Hepatocyte (in vitro differentiated cells): ENCODE measurements at places on chromosomes 5 and 9. TPM values are rescaled to one million over a fixed set of nuclear protein-coding genes. Genes with fewer than 3 reads are reported as not detected.

The IL5 gene
- polyA plus RNA-seq = not detected in 2 replicates

The SPATA31D1 gene
- not detected in 2 replicates for polyA plus RNA-seq

The FOXD4L3 gene
- not detected in 2 replicates for polyA plus RNA-seq

The PAX5 gene
- not detected in 2 replicates for polyA plus RNA-seq

The NOP16 gene
- 64.0 and 82.3 TPM in 2 replicates for polyA plus RNA-seq
